Activated CD4-positive, alpha-beta memory T cell treated with anti-CD3 and anti-CD28 coated beads for 36 hours (primary cell): ENCODE measurements at places on chromosomes 3 and 15.

GRCh38 chr15:83585601-83586335 is 68.2 kb upstream of the ADAMTSL3 start:
- DNase-seq: no peak

DNA sequence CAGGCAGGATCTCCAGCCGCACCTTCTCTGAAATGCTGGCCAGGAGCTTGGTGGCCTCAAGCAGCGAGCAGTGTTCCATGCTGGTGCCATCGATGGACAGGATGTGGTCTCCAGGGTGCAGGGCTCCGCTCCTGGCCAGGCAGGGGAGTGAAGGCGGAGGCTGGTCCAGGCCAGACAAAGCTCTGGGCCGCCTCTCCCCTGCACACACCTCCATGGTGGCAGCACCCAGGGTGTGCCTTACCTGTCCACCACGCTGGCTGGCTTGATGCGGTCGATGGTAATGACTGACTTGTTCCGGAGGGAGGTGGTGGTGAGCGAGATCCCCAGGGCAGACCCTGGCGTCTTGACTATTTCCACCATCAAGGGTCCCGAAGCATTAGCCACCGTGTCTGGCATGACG is 20.0 kb downstream of the GRIP2 start:
- no peak for DNase-seq

- no peak for DNase-seq
Observed at GRCh38 chr3:170953736-170954135, 45.3 kb upstream of the EIF5A2 start.

GRCh38 chr3:4517643-4518311 is 24.6 kb downstream of the ITPR1 start:
- DNase-seq: no peak

DNA sequence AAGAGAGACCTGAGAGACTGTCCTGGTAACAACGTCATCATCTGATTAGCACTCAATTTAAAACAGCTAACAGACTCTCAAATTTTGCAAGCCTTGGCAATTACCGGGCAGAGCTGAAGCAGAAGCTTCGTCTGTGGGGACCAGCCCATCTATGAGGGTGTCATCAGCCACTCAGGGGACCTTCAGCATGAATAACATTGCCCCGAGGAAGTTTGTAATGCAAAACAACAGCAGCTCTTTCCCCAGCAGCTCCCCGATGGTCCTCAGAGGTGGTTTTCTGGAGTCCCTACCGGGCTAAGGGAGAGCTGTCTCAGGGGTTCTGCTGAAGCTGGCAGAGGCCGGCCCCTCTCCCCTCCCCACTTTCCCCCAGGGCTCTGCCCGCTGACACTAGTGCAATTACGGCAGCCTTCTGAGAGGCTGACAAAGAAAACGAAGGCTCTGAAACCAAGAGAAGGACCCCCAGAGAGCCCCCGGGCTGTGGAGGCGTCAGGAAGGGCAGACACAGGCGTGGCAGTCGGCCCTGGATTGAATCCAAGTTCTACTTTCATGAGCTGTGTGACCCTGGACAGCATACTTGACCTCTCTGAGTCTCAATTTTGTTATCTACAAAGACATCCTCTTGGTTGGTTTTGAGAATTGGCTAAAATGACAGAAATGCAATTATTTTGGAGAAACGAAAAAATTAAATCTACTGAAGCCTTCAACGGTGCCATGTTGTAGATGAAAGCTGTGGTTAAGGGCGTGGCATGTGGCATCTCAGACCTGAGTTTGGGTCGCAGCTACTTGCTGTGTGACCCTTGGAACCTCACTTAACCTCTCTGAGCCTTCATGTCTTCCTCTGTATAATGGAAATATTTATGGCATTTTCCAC is 102.1 kb upstream of the TLE3 start:
- no peak for DNase-seq

GRCh38 chr3:178388473-178388872 is 147.8 kb upstream of the KCNMB2 start:
- no peak for DNase-seq

DNA sequence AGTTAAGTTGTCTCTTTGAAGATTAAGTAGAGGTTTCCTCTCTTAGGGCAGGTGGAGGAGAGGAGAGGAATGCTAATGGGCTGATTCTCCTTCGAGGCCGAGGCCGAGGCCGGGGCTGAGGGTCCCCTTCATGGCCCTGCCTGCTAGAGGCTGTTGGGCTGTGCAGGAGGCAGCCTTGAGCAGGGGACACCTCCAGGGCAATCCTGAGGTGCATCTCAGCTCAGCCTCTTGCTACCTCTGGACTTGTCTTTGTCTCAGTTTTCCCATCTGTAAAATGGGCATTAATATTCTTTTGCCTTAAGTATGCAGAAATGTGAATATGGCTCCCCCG is 97.7 kb upstream of the PRR20G start:
- no peak for DNase-seq

GRCh38 chr3:125079675-125080045 is 23.9 kb upstream of the HEG1 start:
- DNase-seq: no peak

DNA sequence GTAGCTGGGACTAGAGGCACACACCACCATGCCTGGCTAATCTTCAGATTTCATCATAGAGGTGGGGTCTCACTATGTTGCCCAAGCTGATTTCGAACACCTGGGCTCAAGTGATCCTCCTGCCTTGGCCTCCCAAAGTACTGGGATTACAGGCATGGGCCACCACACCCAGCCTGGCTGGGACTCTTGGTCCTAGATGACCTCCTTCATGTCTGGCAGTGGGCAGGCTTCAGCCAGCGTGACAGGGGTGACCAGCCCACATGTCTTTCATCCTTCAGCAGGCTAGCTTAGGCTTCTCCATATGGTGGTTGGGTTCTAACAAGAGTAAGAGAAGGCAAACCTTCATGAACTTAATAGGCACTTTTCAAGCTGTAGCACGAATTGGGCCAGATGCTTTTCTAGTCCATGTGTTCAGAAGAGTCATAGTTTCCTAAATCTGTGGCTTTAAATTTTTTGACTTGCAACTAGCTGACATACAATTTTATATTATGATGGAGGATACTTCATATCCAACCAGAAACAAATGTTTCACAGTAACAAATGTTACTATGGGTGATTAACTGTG is 7.6 kb downstream of the GPD1L start:
- DNase-seq: no peak

- no peak for DNase-seq
Observed at GRCh38 chr3:48621461-48621869, at the start of gene TMEM89. TSS of gene TMEM89 (minus strand) at chr3:48621769. CDS start at chr3:48621756, 13 bp downstream.

GRCh38 chr3:64608741-64609140 is 79.1 kb downstream of the ADAMTS9 start:
- DNase-seq: no peak

DNA sequence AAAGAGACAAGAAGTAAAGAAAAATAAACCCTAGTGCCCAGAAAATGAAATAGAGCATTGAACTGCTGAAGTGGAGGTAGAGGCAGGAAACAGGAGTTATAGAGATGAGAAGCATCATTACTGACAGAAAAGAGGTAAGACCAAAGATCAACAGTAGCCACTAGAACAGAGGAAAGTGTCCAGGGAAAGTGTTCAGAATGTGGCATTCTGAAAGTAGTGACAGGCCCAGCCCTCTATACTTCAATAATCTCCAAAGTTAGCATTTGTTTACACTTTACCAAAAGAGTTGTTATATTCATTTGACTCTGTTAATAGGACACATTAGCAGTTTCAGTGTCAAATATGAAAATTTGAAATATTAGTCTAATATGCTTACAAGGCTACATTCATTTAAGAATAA is 727.1 kb upstream of the NECTIN3 start:
- no peak for DNase-seq

- DNase-seq: no peak
Observed at GRCh38 chr3:185175370-185175987, 22.6 kb upstream of the C3orf70 start.

GRCh38 chr3:175002732-175003143 is 143.6 kb downstream of the NAALADL2 start:
- DNase-seq: no peak

DNA sequence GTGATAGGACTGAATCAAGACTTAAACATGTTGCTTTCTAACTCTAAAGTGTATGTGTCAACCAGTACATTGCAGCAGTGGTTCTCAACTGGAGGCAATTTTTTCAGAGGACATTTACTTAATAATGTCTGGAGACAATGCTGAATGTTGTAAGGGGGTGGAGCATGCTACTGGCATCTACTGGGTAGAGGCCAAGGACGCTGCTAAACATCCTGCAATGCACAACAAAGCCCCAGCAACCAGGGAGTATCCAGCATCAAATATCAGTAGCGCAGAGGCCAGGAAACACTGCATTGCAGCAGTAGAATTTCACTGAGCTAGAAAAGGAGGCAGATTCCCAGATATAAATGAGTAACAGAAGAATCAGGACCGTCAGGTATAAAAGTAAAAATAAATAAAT is 79.8 kb upstream of the GRM7 start:
- DNase-seq: no peak

- no peak for DNase-seq
Observed at GRCh38 chr15:70437882-70438451, 325.4 kb downstream of the UACA start.

- DNase-seq: no peak
Observed at GRCh38 chr15:38888701-38889221, 324.1 kb upstream of the RASGRP1 start.

- DNase-seq: no peak
Observed at GRCh38 chr15:62934236-62934971, 108.1 kb upstream of the TPM1 start.

- no peak for DNase-seq
Observed at GRCh38 chr3:85881833-85882393, 923.1 kb downstream of the CADM2 start.

GRCh38 chr3:183774631-183775030 is 50.7 kb downstream of the MAP6D1 start:
- no peak for DNase-seq

DNA sequence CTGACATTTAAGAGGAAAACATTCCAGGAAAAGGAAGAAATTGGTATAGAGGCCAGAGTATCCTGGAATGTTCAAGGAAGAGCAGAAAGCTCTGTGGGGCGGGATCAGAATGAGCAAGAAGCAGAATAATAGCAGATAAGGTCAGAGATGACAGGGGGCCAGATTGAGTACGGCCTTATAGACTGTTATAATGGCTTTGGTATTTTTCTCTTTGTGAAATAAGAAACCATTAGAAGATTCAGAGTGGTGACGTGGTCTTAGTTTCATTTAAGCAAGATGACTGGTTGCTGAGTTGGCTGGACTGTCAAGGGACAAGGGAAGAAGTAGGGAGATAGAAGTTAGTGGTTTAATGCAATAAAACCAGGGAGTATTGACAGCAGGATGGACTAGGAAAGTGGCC is 218.3 kb upstream of the SOX2 start:
- DNase-seq: no peak

DNA sequence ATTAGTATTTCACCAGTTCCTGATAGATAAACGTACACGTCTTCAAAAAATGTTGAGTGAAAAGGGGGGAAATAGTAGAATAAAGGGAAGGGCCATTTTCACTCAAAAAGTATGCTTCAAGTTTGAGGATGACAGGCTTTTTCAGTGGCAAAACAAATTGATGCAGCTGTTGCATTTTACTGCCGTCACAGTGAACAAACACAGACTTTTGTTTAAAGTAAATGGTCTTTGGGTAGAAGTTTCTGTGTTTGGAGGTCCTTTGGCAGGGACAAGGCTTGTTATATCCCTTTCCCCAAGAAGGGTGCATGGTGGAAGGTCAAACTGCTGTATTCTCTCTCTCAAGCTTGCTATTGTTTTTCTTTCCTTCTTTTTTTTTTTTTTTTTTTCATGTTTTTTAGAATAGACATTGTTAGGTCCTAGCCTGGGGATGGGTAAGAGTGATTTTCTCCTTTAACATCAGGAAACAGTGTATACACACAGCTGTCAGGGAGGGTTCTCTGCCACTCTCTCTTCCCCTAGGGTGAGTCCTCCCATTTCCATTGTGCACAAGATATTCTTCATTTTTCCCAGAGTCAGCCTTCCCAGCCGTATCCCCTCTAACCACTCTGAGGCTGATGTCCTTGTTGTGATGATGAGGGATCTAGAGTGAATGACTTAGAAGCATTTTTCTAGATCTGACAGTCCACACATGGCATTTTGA is 6.6 kb upstream of the SUCNR1 start:
- no peak for DNase-seq

DNA sequence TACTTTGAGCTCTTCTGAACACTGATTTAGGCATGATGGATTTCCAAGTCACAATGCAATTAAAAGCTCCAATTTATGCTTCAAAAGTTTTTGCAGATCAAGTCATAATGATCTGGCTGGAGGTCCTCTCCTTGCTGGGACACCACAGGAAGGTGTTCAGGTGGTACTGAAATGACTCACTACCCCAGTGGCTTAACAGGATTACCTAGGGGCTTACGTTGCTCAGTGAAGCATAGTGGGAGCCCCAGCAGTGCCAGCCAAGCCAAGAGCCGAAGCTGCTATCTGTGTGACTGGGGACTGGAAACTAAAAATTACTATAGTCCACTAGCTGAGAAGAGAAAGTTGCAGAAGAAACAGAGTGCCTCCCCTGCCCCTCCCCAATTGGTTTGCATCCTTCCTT is 110.1 kb upstream of the LPP start:
- DNase-seq: peak; percentile 17

- DNase-seq: no peak
Observed at GRCh38 chr3:110567029-110567428, 504.6 kb upstream of the NECTIN3 start.

DNA sequence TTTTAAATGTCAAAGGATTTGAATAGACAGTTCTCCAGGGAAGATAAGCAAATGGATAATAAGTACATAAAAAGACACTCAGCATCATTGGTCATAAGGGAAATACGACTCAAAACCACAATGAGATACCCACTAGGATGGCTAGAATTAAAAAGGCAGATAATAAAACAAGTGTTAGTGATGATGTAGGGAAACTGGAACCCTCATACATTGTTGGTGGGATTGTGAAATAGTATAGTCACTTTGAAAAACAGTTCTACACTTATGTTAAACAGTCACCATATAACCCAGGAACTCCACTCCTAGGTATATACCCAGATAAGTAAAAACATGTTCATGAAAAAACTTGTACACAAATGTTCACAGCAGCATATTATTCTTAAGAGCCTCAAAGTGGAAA is 72.5 kb downstream of the GPR156 start:
- no peak for DNase-seq

GRCh38 chr15:93072411-93073394 is 16.3 kb downstream of the RGMA start:
- DNase-seq: no peak

- no peak for DNase-seq
Observed at GRCh38 chr3:119240101-119240590, 532 bp downstream of the B4GALT4 start.
